ENCODE measurements at places on chromosomes 13 and 19.

- no peak for DNase-seq
Measured at GRCh38 chr19:40862333-40862732, 12.1 kb upstream of the CYP2A6 start.

GRCh38 chr19:35138305-35138892 is at the start of gene FXYD1:
TSS of gene FXYD1 (plus strand) at chr19:35138824. CDS start at chr19:35140080, 1,256 bp downstream.
- no peak for DNase-seq

DNA sequence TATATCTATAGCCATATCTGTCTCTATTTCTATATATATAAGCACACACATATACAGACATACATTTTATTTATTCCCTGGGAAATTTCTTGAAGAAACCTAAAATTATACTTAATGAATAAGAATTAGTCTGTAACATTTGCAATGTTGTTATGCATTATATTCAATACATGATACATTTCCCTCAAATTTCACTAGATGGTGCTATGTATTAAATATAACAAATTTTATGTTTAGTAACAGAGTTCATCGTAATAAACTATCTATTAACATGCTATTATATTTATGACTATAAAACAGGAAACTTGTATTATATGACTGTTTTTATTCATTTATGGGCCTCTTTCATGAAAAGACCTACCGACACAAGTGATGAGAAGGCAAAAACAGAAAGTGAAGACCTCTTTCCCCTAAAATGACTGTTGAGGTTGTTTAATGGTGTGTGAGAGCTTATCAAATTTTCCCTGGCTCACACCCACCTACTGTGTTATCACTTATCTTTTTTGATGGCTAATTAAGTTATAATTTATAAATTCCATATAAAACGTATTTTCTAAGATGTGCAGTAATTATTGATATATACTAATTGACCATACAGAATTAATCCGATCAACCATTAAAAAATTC is 881.9 kb downstream of the SLITRK6 start:
- peak; percentile 41 for DNase-seq

GRCh38 chr19:18364826-18365528 is 21.0 kb upstream of the GDF15 start:
- DNase-seq: peak; percentile 37

- DNase-seq: no peak
Measured at GRCh38 chr19:28435551-28436271, 777.2 kb downstream of the UQCRFS1 start.

- no peak for DNase-seq
Measured at GRCh38 chr19:50482271-50482855, 5.7 kb upstream of the GARIN5A start.

DNA sequence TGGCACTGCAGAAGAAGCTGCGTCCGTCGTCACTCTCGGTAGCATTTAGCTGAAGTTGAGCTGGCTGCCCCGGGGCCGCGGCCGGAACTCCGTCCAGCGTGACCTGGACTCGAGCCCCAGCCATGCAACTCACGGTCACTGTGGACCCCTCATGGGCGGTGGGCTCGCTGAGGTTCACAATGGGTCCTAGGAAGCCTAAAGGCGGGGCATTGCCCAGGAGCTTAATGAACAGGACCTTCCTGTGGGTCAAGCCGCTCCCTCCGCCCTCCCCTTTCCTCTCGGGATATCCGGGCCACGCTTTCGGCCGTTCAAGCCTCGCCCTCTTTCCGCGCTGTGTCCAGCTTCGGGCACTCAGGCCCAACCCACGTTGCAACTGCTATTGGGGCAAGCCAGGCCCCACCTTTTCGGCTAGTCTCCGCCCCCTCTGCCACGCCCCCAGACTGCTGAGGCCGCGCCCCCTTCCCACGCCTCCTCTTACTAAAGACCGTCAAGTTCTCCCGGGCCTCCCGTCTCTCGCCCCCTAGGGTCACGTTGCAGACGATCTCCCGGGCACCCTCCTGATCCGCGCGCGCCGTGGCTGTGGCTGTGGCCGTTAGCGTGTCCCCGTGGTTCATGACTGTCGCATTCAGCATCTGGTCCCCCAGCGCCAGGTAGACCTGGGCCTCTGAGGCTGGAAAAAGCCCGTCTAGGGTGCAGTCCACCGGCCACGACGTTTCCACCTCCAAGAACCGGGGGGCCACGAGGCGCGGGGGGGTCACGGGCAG is 1.4 kb upstream of the RAVER1 start:
- DNase-seq: peak; percentile 62

DNA sequence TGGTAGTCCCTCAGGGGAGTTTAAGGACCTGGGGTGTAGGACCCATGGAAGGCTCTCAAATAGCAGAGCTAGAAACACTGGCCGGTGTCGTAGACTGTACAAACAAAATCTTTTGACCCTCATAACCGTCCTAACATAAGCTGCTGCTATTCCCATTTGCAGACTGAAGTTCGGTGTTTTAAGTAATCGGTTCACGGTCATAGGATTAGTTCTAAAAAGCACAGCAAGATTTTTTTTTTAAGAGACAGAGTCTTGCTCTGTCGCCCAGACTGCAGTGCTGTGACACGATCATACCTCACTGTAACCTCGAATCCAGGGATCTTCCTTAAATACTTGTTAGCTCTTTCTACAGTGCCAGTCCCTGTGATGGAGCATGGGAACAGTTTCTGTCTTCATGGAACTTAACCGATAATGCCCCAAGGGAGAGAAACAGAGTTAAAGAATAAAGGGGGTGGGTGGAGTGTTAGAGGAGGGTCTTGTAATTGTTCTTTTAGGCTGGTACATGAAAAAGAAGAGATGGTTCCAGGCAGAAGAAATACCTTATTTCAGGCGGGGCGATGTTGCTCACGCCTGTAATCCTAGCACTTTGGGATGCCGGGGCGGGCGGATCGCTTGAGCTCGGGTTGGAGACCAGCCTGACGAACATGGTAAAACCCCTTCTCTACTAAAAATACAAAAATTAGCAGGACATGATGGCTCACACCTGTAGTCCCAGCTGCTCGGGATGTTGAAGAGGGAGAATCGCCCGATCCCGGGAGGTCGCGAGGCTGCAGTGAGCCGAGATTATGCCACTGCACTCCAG is 475 bp upstream of the ZC3H4 start:
- peak; percentile 58 for DNase-seq

DNA sequence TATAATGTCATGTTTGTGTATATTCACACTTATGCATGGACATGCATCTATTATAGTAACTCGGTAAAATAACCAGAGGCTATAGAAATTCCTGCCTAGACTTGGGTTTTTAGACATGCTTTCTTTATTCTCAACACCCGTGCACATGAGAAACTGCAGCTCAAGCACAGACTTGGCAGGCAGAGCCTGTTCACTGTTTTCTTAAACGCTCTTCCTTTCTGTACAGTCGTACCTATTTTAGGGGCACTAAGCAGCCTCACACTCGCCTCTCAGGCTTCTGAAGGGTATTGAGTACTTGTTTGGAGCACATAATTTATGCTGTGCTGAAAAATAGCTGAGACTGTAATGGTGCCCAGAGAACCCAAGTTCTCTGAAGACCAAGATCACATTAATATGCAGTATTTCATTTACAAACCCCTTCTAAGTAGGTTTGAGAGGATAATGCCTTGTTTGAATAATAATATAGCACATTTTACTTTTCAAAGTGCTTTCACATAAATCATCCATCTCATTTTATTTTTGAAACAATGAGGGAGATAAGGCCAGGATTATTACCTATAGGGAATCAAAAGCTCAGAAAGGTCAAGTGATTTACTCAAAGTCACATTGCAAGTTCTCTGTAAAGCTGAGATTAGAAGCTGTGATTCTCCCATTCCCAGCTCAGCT is 429.9 kb downstream of the SPRY2 start:
- DNase-seq: no peak

DNA sequence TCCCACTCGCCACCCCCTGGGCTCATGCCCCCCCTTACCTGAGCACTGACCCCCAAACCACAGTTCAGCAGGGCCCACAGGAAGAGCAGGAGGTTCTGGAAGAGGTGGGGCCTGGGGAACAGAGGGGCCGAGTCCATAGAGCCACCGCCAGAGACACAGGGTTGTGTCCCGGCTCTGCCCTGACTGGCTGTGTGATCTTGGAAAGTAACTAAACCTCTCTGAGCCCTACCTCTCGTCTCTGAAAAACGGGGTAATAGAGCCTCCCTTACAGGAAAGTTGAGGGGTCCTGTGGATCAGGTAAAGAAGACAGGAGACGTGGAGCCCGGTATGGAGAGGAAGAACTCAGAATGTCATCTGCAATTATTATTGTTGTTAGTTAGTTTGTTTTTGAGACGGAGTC is 2.0 kb downstream of the ADAMTSL5 start:
- no peak for DNase-seq

GRCh38 chr13:99371956-99372355 is 64.8 kb upstream of the GPR183 start:
- DNase-seq: no peak

DNA sequence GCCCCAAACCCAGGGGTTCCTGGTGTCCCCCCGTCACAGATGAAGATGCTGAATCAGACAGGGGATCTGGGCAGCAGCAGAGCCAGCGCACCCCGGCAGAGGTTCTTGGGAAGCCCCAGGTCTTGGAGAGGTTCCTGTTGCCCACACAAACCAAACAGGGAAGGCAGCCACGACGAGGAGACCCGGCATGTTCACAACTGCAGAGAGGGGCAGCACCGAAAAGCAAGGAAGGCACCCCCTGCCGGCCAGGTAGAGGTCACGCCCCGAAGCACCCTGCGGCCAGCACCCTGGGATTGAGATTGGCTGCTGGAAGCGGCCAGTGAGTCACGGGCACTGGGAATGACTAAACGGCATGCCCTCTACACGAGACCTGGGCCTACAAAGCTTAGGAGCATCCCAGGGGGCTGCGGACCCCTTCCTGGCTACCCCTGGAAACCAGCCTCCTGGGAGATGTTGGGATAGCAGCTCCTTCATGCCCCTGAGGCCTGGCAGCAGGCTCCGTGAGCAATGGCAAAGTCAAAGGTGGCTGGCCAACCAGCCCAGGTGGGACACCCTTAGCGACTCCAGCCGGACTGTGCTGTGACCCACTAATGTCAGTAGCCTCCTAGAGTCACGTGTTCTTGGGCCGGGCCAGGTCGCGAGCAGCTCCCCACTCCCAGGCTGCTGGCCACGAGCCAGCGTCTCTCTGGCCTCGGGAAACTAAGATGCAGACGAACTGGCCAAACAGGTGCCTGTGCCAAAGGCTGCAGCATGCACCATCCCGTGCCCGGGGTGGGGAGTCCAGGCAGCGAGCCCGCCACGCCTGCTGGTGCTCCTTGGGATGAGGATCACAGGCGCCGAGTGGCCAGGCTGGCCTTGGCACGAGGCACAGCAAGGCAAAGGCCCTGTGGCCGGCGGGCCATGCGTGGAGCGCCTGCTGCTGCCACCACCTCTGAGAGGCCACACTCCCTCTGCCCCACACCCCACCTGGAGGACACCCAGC is 43.2 kb downstream of the MLLT1 start:
- no peak for DNase-seq

- DNase-seq: no peak
Measured at GRCh38 chr19:8506402-8506957, 4.0 kb upstream of the PRAM1 start.

DNA sequence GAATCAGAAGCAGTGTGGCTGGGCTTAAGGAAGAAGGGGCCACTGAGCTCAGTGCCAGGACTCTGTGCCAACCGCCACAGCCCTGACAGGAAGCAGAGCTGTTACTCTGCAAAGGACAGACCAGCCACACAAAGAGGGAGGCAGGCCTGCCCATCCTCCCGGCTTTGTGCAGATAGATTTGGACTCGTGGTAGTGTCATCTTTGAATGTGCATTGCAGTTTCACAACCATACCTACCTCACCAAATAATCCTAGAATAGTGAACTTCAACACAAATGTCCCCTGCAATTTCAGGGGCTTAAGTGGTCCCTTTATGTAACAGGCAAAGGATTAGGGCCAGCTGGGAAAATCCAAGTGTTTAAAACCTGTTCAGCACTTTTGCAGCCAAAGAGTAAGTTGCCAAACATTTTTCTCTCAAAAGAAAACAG is 55.1 kb upstream of the CLDN10 start:
- no peak for DNase-seq

DNA sequence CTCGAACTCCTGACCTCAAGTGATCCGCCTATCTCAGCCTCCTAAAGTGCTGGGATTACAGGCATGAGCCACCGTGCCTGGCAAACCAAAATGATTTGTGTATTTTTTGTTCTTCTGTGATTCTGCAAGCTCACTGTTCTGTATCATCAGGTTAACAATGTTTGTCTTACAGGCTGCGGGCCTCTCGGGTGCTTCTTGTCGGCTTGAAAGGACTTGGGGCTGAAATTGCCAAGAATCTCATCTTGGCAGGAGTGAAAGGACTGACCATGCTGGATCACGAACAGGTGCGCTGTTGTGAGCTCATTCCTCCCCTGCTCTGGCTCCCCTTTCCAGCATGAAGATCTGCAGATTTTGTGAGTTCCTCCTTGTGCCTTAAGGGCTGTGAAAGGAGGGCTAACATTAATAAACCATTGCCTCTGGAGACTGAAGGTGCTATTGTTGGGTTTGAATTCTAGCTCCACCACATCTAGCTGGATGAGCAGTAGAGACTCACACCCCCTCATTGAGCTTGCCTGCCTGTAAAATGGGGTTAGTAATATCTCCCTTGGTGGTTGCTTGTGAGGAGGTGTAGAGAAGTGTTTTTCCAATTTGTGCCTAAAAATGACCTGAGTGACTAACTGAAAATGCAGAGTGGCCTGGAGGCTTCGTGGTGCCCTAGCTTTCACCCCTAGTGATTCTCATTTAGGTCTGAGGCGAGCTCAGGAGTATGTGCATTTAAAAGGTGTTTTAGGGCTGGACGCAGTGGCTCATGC is 12.9 kb downstream of the SAE1 start:
- DNase-seq: no peak

Measured in NCI-H2171 treated with DMSO at 0.1 percent for 48 hours (cell line).